ENCODE measurements at places on chromosomes 13 and 19.

- DNase-seq, result no peak
Measured at GRCh38 chr13:93398167-93399035, 171.8 kb downstream of the GPC6 start.

GRCh38 chr13:78569029-78569428 lies 34.3 kb downstream of the POU4F1 start:
- DNase-seq, result no peak

- no peak for DNase-seq
Measured at GRCh38 chr19:18850471-18851375, 19.0 kb downstream of the UPF1 start.

GRCh38 chr13:53043398-53043797 lies 14.8 kb downstream of the OLFM4 start:
- no peak for DNase-seq

GRCh38 chr13:71417205-71417604 lies 449.8 kb downstream of the DACH1 start:
- no peak for DNase-seq

- DNase-seq, result no peak
Measured at GRCh38 chr13:33272531-33273124, 12.9 kb downstream of the STARD13 start.
